Neural crest cell (in vitro differentiated cells): ENCODE measurements at places on chromosomes 2 and 18.

- DNase-seq, result peak; percentile 41
These were observed at the start of gene NCK2 for GRCh38 chr2:105744909-105745853. TSS of gene NCK2 (plus strand) at chr2:105744912. CDS start at chr2:105855064, 110,152 bp downstream.

DNA sequence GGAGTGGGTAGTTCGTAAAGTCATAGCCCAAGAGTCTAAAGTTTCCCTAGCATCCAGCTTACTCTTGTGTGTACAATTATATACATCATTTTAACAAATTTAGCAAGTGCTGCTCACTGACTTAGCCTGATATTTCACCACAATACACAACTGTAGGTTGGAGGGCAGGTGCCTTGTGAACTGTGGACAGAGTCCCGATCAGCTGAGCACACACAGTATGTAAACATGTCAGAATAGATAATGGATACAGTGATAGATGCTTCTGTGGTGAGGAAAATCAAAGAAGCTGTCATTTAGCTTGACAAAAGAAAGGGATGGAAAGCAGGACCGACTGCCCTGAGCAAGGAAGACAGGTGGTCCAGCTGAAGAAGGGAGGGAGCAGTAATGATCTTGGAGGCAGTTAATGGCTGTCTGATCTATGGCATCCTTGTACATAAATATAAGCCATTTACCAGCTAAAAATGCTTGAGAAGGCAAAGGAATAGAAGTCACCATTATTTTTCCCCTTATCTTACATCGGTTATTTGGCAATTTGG lies 372.8 kb upstream of the UBE2E3 start:
- DNase-seq, result no peak

GRCh38 chr18:77103991-77104531 lies 28.5 kb downstream of the MBP start:
- DNase-seq, result no peak

- DNase-seq, result no peak
These were observed 33.2 kb upstream of the AGAP1 start for GRCh38 chr2:235460548-235461047.

- DNase-seq, result no peak
These were observed 218.5 kb downstream of the TRIB2 start for GRCh38 chr2:12935222-12935621.

- DNase-seq, result no peak
These were observed 142.0 kb downstream of the COPS8 start for GRCh38 chr2:237227592-237228280.

- DNase-seq, result no peak
These were observed 183.9 kb upstream of the ETAA1 start for GRCh38 chr2:67213270-67213670.

- no peak for DNase-seq
These were observed 55.4 kb downstream of the CDC42EP3 start for GRCh38 chr2:37615804-37616676.

DNA sequence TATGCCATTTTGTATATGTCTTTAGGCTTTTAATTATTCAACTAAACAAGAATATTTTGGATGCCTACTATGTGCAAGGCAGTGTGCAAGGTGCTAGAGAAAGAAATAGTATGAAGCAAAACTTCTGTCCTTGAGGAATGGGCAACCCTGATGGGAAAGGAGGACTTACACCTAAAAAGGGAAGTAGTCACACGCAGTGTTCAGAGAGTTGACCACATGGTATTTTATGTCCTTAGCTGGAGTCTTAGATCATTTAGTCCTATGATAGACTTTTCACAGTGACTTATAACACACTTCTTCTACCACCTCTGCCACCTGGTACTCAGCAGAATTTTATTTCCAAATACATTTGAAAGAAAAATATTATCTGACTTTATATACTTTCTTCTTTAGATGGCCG lies 291.6 kb downstream of the PLCL1 start:
- DNase-seq, result no peak

- DNase-seq, result no peak
These were observed 225.8 kb downstream of the PTGR3 start for GRCh38 chr18:74982946-74983635.

DNA sequence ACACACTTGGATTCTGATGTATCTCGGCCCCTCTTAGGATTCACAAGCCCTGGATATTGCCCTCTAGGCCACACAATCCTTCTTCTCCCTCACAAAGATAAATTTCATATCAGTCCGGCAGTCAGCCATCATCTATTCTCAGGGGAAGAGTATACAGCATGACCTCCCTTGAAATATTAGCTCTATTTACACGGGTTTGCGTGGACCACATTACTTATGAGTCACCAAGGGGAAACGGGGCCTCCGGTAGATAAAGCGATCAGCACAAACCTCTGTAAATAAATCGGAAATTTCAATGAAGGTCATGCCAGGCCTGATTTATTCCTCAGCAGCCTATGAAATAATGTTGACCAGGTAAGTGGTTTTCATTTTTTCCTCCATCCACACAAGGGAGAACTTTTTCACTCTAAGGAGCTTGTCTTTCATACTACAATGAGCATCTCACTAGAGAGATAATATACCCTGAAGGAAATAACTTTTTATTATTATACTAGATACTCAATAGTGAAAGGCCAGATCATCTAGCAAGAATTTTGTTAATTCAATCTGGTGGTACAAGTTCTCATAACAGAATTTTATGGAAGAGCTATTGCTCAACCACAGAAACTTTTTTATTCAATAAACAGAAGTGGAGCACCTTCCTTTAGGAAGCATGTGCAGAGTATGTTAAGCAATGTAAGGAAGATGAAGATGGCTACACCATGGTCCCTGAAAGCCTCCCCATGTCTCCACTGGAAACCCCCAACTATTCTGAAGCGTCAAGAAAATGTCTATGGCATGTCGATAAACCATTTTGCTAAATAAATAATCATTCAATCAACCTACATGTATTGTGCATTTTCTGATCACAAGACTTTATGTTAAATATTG lies 125.2 kb upstream of the PIK3C3 start:
- DNase-seq, result no peak

GRCh38 chr2:233108611-233109490 lies 48.7 kb downstream of the INPP5D start:
- no peak for DNase-seq

DNA sequence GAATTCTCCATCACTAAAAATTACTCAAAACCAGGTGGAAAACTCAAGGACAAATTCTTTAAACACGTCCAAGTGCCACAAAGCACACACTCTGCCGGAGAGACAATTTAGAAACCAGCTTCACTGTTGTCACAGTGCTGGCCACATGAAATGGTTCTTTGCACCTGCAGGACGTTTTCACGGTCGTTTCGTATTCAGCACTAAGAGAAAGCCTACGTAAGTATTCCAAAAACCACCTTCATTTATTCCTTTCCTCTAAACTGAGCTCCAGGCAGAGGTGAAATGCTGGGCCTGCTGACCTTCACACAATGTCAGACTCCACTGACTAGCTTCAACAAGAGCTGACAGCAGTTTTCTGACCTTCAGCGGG lies 680 bp downstream of the ATP5F1A start:
- no peak for DNase-seq

DNA sequence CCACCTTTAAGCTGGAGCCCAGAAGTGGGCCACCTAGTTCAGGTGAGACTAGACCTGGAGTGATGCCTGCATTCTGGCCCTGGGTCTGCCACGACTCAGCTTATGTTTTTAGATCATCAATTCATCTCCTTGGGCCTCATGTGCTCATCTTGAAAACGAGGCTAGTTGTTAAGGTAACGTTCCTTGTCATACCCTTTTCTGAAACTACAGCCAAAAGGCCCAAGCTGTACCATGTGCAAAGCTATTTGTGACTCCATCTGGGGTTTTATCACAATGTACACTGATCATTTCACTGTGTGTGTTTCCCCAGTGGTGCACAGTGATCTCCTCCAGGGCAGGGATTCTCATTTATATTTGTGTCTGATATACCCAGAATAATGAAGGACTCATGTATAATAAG lies 138.4 kb upstream of the COPS8 start:
- DNase-seq, result no peak

DNA sequence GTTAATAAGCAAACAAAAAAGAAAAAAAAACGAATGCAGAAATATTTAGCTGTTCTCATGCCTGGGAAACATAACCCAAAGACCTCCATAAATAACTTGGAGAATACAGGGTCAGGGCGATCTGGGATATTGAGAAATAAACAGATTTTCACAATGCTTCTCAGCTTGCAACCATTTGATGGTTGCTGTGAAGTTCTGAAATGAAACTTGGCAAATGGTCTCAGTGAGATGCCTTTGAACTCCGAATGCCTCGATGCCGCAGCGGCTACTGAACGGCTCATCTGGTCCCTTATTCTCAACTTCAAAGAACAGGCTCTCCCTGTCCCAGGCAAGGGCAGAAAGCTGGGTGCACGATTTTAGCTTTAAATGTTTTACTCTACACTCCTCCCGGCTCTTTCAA lies 78.1 kb downstream of the ZNF516 start:
- no peak for DNase-seq

DNA sequence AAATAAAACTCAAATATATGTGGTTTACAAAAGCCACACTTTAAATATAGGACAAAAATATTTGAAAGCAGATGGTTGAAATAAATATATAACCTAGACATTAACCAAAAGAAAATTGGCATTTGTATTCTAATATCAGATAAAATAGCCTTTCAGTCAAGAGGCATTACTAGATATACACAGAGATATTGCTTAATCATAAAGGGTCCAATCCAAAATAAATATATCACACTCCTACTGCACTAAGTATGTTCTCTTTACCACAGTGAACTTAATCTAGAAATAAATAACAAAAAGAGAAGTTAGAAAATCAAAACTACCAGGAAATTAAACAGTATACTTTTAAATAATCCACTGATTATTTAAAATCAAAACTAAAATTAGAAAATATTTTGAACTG lies 34.2 kb upstream of the KCNJ3 start:
- DNase-seq, result no peak

DNA sequence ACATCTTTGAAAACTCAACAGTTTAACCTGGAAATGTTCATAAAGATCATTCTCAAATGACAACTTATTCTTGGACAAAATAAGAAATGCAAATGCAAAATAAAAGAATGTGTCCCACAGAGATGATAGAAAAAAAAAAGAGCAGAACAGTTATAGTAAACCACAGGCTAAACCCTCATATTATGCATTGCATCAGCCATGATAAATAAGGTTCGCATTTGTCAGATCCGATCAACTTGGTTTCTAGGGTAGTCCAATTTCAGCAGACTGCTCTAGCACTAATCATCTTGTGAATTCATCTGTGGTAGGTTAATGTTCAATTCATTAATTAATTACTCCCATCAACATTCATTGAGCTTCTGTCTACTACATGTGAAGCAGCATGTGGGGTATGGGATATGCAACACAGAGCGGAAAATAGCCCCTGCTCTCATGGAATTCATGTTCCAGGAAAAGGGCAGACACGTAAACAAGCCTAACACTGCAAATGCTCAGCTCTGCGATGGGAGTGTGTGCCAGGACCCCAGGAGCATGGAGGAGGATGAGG lies 316.2 kb upstream of the REV1 start:
- no peak for DNase-seq

DNA sequence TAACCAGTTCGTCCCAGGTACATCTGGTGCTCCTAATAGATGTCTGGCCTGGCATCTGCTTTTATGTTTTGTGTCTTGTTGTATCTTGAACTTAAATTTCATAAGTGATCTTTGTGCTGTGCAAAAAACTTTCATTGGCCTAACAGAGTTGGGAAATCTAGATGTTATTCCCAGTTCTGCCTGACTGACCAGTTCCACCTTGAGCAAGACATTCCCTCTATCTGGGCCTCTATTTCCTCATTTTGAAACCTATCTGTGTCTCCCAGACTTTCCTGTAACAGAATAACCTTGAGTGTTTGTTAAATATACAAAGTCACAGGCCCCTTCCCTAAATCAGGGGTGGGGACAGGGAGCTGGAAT lies 90.5 kb upstream of the MSH2 start:
- DNase-seq, result no peak

GRCh38 chr2:177353187-177353478 lies 39.4 kb upstream of the AGPS start:
- DNase-seq, result no peak

- DNase-seq, result no peak
These were observed 307.2 kb downstream of the CDH2 start for GRCh38 chr18:27869735-27870134.

DNA sequence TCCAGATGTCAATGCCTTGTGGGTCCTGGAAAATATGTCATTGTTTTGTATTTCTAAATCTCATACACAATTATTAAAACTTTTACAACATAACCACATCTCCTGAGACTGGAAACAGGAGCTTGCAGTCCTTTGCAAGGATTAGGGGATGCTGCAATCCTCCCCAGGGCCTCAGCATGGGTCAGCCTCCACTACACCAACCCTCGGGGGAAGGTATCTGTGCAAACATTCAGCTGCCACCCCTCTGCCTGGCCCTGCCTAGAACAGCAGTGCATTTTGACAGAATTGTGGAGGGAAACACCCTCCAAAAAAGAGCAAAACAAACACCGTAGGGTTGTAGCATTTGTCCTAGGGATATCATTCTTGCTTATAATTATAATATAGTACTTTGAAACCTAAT lies 4.2 kb upstream of the UPP2 start:
- no peak for DNase-seq

DNA sequence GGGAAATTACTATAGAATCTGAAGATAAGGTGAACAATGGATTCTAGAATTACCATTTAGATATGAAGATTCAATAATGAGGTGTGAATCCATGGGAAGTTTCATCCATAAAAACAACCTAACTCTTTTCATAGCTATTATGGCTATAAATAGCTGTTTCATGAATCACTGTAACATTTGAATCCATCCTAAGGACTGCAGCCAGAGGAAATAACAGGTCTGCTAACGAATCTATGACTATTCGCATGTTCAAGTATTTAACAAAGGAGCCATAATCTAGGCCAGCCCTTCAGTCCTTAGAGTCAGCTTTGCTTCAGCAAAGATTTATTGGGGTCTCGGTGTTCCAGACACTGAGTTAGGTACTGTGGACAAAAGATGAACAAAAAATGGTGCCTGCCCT lies 87.1 kb downstream of the MYOM1 start:
- no peak for DNase-seq

- no peak for DNase-seq
These were observed 10.8 kb upstream of the MAPRE2 start for GRCh38 chr18:35030277-35030989.

DNA sequence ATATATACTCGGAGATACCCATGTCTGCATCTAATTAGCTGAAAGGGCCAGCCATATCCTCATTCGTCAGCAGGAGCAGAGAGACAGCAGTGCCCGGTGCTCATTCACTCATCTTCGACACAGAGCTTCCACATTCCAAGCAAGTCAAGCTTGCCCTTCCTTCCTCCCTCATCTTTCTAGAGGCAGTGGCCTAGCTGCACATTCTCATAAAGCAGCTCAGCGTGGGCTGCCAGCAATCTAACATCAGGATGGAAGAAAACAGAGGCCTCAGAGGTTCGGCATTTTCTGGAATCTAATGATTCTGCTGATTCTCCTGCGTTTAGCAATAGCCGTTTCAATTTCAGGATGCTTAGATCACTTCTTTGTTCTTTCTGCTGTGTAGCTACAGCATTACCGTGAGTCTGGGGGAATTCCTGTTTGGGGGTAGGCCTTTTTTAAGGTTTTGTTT lies 68.8 kb downstream of the CLHC1 start:
- DNase-seq, result no peak

DNA sequence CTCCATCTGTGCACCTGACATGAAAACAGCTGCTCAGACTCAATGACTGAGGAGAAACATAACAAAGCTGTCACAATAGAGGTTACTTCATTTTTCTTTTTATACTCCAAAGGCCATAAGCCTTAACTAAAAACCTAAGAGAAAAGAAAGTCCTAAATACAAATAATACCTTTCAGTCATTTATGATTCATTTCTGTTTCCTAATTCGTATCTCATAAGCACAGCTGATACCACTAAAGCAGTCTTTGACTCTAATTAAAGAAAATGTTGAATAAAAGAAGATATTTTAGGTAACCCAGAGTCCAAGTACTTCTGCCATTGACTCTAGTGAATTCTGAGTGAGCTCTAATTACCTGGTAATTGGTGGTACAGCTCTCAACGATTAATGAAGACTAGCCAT lies 20.6 kb downstream of the NEMP2 start:
- DNase-seq, result no peak
